ENCODE measurements at places on chromosomes 7 and 10.

DNA sequence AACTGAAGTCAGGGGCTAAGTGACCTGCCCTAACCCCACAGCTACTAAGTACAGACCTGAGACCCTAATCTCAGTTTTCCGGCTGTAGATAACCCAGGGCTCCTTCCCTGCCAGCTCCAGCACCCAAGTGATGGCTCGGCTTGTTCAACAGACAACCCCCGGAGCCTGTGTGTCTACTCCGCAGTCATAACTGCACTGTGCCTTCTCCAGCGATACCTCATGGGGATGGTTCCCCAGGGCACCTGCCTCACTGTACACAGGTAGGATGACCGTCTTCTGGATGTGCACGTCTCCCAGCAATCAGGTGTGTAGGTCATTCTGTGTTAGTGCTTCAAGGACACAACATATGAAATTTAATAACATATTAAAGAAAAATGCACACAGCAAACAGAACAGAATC lies 37.1 kb downstream of the CPXM2 start:
- no peak for DNase-seq

GRCh38 chr7:129707910-129708499 lies 96.5 kb downstream of the NRF1 start:
- no peak for DNase-seq

GRCh38 chr7:149027611-149028345 lies 527 bp downstream of the PDIA4 start:
- peak; percentile 5 for DNase-seq

DNA sequence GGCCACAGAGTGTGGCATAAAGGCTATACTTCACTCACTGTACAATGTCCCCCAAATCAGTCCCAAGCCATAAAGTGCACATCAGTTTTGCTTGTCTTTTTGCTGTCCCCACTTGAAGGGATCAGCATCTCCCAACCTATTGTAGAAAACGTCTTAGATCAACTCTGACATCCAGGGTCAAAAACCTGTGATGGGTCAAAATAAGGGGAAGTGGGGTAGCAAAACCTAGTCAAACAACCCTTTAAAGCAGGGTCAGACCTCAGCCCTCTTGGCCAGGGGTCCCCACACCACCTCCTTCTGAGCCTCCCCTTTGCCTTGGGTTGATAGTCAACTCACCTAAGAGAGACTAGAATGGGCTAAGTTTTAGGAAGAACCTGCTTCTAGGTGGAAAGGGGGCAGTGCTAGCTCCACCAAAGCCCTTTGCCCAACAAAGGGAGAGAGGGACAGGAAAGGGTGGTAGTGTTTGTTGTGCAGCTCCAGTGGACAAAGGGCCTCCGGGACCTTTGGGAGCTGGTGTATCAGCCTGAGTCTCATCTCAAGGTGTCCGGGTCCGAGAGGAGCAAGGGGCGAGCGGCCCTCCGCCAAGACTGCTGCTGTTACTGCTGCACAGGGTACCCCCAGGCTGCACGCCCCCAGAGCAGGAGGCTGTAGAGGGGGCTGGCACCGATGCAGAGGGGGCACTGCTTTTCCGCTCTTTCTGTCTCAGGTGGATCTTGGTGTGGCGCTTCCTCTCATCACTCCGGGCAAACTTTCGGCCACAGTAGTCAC lies 3.3 kb downstream of the EGR2 start:
- DNase-seq = no peak

GRCh38 chr7:40057292-40057691 lies 77.1 kb downstream of the MPLKIP start:
- DNase-seq = no peak

DNA sequence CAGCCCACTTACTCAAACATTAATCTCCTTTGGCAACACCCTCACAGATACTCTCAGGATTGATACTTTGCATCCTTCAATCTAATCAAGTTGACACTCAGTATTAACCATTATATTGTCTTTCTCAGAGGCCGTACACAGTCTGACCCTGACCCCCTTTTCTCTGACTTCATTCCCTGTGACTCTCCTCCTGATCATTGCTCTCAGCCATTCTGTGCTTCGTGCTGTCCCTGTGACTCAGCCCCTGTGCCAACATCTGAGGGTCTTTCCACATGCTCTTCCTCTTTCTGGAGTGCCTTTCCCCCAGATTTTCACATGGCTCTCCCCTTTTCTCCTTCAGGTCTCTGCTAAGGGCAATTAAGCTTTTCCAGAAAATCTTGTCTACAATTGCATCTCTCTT lies 289.0 kb upstream of the PHYHIPL start:
- DNase-seq = no peak

- DNase-seq = no peak
These were observed 170.3 kb upstream of the MINDY3 start for GRCh38 chr10:16030562-16030961.

DNA sequence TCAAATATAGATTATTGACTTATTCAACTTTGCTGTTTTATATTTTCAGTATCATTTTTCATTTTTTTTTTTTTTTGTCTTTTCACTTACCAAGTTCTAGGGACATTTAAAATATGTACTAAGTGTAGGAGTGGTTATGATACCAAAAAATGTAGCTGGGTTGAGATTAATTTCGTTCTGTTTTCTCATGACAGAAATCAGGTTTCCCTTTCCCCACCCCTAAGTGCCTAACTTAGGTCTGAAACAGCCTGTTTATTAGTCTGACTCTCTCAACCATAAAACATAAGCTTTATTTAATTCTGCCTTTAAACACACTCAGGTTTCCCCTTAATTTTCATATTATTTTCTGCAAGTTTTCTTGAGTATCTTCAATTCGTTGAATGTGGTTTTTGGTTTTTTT lies 22.1 kb downstream of the TMEM106B start:
- DNase-seq = no peak

DNA sequence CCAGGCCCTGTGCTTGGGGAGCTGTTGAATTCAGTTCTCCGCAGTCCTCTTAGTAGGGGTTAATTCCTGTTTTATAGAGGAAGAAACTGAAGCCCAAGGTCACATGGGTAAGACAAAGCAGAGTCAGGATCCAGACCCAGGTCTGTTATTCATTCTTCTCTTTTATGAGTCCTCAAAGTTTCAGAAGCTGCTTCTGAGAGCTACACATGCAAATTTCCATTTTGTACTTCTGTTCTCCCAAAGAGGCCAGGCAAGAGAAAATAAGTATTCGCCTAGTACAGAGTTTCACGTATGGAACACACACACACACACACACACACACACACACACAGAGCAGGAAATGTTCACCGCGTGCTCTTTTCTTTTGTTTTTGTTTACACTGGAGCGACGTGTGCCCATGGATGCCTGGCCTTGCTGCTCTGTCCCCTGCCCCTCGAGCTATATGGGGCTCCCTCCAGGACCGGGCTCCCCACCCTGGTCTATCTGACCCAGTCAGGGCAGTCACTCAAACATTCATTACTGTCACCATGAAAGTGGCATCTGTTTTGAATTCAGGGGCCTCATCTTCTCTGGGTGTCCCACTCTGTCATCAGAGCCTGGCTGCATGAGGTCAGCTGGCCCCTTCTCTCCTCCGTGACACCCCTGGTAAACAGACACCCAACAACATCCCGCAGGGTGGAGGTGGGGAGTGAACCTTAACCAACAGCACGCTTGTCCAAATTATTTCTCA lies 84.4 kb downstream of the TNS3 start:
- peak; percentile 73 for DNase-seq

DNA sequence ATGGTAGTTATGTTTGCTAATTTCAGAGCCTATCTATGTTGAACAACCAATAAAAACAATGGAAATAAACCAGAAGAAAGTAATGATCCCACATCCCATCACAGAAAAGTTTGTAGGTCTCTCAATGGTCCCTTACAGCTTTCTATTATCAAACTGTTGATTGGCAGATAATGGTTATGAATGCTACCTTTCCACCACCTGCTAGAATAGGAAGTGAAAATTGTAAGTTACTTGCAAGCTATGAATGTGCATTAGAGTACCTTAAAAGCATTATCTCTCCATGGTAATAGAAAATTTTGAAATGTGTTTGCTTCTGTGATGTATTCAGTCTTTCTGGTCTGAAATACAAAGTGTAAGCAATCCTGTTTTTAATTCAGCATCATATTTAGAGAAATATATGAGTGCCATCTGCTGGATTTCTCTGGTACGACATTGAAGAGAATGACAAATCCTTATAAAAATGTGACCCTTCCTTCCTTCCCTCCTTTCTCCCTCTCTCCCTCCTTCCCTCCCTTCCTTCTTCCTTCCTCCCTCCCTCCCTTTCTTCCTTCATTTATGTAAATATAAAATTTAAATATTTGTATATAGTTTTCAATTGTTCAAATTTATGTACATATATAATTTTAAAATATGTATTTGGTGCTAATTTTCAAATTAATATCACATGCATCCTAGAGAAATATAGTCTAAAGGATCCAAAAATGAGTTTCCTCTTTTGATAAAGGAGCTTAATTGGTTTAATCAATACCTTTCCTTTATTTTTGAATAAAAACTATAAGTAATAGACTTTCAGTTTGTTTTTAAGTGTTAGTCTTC lies 41.4 kb upstream of the PNLIPRP3 start:
- DNase-seq = no peak

- DNase-seq = peak; percentile 97
These were observed 91.2 kb upstream of the INSIG1 start for GRCh38 chr7:155206318-155207020.

- DNase-seq = no peak
These were observed 283.5 kb upstream of the PPP2R2D start for GRCh38 chr10:131617113-131617858.

- DNase-seq = no peak
These were observed 964.6 kb upstream of the CELF2 start for GRCh38 chr10:10053051-10053450.

DNA sequence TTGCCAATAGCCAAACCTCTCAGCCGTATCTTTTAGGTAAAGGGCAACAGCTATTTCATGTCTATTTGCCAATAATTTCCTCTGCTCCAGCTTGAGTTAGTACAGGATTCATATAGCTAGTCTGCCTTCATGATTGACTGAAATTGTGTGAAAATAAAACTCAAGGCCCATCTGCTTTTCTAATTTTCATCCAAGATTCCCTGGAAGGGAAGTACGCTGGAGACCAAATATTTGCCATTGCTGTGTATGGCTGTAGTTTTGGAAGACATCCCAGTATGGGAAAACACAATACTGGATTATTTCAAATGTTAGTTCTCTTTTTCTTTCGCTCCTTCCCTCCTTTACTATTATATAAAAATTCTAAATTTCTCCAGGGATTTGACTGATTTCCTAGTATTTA lies 652.4 kb downstream of the CNTNAP2 start:
- DNase-seq = no peak

DNA sequence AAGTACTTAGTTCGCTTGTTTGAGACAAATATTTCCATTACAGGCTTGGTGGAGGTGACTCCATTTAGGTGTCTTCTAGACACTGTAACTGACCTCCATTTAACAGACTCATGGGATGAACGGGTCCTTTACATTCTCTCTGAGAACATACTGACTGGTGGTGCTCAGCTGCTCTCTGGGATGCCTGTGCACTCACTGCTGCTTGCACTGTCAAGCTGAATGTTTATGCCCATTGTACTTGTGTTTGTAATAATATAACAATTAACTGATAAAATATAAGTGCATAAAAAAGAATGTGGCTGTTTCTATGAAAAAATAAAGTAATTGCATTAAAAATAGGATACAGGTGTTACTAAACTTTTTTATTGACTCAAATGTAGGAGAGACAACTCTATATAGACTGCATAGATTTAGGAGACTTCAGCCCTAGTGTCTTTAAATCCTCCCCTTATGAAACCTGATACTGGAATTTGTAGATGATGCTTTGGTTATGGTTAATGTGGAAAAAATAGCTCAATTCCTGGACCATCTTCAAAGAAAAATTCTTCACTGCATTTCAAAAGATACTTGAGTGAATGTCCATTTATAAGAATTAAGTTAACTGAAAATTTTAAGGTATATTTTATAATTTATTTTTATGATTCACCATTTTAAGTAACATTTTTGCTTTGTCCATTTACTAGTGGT lies 85.4 kb downstream of the CDK14 start:
- no peak for DNase-seq

DNA sequence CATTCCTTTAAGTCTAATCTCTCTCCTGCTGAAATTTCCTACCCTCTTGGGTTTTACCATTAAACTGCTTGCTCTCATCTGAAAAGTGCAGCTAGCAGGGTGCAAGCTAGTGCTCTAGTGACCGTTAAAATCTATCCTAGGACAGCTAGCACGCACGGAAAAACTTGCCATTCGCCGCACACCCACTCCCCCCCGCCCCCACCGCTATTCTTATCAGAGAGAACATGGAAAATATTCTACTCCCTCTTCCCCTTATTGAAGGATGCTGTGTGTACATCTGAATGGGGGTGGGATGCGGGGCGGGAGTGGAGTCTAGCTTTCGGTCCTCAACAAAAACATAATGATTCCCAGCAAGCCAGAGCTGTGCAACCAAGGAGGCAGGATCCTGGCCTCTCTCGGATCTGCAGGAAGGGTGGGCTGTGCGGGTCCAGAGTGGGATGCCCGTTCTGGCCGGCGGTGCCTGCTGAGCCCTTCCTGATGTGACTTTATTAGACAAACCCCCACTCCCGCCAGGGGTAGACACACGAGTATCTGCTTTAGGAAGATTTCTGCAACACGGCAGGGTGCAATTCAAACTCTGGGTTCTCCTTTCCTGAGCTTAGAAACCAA lies 1.1 kb upstream of the ADRA2A start:
- no peak for DNase-seq

- no peak for DNase-seq
These were observed 35.6 kb upstream of the ADAM12 start for GRCh38 chr10:126423732-126424491.

DNA sequence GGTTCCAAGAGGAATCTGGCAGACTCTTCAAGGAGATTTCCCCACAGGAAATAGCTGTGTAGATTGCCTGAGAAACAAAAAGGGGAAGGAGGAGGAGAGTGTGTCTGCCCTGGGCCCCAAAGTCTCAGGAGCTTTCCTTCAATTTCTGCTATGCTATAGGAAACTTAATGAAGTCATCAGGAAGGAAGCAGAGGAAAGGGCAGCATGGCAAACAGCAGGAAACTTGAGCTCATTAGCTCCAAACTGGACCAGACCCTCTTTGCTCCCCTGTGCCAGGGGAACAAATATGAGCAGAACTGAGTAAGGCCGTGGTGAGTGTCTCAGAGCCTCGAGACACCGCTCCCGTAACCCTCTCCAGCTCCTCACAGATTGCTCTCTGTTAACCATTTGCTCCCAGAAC lies 4.8 kb upstream of the KCNIP2 start:
- peak; percentile 59 for DNase-seq

GRCh38 chr10:118057361-118057760 lies 10.6 kb upstream of the RAB11FIP2 start:
- DNase-seq = no peak

- DNase-seq = no peak
These were observed 27.9 kb downstream of the C7orf25 start for GRCh38 chr7:42883950-42884349.
